ENCODE measurements at places on chromosomes 2 and 18. TPM values are rescaled to one million over a fixed set of nuclear protein-coding genes. Genes with fewer than 3 reads are reported as not detected.

Gene PIEZO2
- 1.3 TPM for total RNA-seq

Gene SIX3
- total RNA-seq: not detected

Gene PFN4
- total RNA-seq: 0.17 TPM

Gene KRCC1
- 15.1 TPM for total RNA-seq

Gene TEKT4
- total RNA-seq: not detected

Gene C1D
- 8.9 TPM for total RNA-seq

Gene PIAS2
- 8.1 TPM for total RNA-seq

Gene RPRM
- total RNA-seq: not detected

Gene RAMP1
- 23.4 TPM for total RNA-seq

Gene FLACC1
- not detected for total RNA-seq

Gene TMEM200C
- total RNA-seq: 1.5 TPM

Gene PSD4
- 8.4 TPM for total RNA-seq

Gene UGT1A1
- not detected for total RNA-seq

Gene ALLC
- not detected for total RNA-seq

Gene SMARCAL1
- total RNA-seq: 16.1 TPM

Gene MOGAT1
- not detected for total RNA-seq

Gene ANKRD29
- total RNA-seq: 0.89 TPM

Gene ABCG5
- not detected for total RNA-seq

Gene MTCL1
- 14.3 TPM for total RNA-seq
